DMS 273 treated with DMSO at 0.1 percent for 48 hours (cell line): ENCODE measurements at places on chromosomes 6 and 20.

DNA sequence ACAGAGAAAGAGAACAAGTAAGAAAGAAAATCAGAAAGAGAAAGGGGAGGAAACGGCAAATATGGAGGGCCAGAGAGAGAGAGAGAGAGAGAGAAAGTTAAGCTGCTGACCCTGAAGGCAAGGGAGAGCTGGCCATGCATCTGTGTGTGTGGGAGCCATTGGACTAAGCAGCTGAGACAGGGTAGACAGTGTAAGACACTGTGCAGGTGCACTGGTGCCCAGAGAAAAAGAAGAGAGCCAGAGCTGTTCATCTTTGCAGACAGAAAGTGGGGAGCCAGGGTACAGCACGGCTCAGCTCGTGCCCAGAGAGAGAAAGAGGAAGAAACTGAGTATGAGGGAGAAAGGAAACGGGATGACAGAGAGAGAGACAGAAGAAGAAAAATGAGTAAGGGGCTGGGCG lies 24.2 kb upstream of the ZNF318 start:
- DNase-seq = no peak

DNA sequence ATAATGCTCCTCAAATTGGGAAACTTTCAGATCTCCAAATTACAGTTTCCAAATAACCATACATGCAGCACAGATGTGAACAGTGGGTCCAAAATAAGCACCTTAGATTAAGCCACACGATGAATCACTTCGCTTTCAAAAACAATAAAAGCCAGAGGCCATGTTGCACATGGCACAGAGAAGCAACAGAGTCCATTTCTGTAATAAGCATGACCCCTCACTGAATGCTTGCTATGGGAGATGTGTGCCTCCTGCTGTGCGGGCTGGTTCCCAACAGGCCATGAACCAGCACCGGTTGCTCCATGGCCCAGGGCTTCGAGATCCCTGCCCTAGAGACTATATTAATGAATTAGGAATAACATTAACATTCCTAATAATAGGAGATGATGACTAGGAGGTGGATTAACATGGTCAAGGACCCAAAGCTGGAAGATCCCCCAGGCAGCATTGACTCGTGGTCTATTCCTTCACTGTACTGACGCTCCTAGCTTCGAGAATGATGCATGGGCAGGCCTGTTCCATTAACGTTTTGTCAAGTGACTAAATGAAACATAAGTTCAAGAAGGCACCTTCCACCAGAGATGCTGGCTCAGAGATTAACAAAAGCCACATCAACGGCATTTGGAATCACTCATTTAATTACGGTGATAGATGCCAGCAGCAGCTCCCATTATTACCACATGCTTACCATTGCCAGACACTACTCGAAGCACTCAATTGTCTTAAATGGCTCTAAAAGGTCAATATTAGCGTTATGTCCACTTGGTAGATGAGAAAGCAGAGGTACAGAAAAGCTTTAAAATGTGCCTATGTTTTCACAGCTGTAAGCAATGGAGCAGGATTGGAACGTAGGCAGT lies 470.6 kb upstream of the AGPAT4 start:
- DNase-seq = no peak

DNA sequence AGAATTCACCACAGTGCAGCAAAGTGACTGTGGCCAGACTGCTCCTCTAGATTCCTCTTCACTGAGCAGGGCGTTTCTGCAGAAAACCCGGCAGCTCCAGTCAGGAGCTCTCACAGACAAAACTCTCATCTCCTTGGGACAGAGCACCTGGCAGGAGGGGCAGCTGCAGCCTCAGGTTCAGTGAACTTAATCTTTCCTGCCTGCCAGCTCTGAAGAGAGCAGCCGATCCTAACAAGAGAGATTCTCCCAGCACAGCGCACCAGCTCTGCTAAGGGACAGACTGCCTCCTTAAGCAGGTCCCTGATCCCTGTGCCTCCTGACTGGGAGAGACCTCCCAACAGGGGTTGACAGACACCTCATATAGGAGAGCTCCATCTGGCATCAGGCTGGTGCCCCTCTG lies 1065.5 kb downstream of the GRIK2 start:
- no peak for DNase-seq

- DNase-seq = no peak
Measured at GRCh38 chr6:157559201-157559756, 178.3 kb downstream of the ZDHHC14 start.

- no peak for DNase-seq
Measured at GRCh38 chr6:146429831-146430230, 113.8 kb upstream of the RAB32 start.

DNA sequence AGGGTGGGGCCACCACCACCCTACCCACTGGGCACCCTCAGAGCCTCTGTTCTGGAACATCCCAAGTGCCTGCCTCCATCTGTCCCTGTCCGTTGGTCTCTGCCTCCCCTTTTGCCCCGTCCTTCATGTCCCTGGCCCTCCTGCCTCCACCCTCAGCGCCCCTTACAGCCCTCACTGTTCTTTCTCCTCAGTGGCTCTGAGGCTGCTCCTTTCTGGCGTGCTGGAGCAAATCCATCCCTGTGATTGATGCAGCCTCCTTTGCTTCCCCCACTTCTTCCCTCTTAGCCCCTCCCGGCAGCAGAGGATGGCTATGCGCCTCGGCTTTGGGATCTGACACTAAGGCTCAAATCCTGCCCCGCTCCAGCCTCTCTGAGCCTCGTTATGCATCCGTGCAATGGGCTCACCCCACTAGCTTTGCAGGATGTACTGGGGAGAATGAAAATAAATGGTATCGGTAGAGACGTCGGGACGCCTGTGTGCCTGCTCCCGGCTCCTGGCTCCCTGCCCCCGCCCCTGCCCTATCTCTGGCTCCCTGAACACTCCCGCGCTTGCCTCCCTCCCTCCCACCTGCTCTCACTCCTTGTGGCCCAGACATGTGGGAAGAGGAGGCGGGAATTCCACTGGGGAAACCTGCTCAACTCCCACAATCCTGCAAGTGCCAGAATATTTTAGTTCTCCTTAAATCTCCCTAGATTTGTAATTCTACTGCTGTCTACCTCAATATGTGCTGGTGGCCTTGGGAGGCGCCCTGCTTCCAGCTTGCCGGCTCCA lies 13.1 kb downstream of the VSTM2L start:
- peak; percentile 34 for DNase-seq

GRCh38 chr6:148955441-148955840 lies 208.6 kb downstream of the UST start:
- no peak for DNase-seq

GRCh38 chr6:169366258-169366901 lies 112.7 kb upstream of the THBS2 start:
- no peak for DNase-seq

GRCh38 chr20:24131684-24132083 lies 143.1 kb upstream of the GGTLC1 start:
- no peak for DNase-seq

DNA sequence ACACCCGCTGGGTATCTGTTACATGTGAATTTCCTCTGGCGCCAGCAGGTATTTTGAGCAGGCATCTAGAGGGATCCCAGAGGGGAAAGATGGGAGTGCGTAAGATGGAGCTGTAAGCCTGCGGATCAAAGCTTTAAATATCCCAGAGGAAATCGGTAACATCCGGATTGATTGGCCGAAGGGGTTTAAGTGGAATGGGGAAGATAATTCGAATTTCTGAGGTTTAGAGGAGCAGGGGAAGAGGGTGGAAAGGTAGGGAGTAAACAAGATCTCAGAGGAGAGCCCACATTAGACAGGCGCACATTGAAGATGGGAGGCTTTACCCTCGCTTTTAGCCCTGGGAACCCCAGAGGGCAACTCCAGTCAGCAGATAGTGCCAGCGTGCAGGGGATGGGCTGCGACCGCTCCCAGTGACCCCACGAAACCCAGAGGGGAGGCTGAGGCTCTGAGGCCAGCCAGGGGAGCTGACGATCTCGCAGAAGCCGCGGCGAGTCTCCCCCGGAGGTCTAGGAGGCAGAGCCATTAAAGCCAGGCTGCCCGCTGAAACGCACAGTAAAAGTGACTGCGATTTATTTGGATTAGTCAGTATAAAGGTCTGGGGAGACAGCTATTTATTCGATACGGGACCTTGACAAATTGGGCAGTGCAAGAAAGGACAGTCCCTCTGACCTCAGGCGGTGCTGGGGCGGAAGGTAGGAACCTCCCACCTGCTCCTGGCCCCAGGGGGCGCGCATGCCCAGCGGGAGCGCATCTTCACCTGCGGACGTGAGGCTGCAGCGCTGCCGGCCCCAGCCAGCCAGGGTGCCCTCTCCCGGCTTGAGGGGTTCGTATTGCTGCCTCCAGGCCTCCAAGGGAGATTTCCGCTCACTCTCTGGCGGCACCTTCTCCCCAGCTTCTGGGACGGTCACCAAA lies 34.3 kb upstream of the TCF21 start:
- DNase-seq = no peak

GRCh38 chr20:60372275-60372674 lies 414.1 kb downstream of the CDH26 start:
- no peak for DNase-seq

GRCh38 chr6:6678185-6678671 lies 89.7 kb downstream of the LY86 start:
- no peak for DNase-seq

GRCh38 chr6:107819217-107819616 lies 4.9 kb downstream of the SCML4 start:
- DNase-seq = no peak

- no peak for DNase-seq
Measured at GRCh38 chr6:141203902-141204575, 928.7 kb upstream of the GJE1 start.

- no peak for DNase-seq
Measured at GRCh38 chr6:30113003-30113759, at the start of gene TRIM31. Gene TRIM31, minus strand, starts transcription at chr6:30113090. Its CDS starts 285 bp downstream, at chr6:30112805.

- no peak for DNase-seq
Measured at GRCh38 chr20:24350923-24351368, 118.5 kb upstream of the SYNDIG1 start.

- no peak for DNase-seq
Measured at GRCh38 chr20:62874964-62875344, 13.3 kb upstream of the TCFL5 start.

DNA sequence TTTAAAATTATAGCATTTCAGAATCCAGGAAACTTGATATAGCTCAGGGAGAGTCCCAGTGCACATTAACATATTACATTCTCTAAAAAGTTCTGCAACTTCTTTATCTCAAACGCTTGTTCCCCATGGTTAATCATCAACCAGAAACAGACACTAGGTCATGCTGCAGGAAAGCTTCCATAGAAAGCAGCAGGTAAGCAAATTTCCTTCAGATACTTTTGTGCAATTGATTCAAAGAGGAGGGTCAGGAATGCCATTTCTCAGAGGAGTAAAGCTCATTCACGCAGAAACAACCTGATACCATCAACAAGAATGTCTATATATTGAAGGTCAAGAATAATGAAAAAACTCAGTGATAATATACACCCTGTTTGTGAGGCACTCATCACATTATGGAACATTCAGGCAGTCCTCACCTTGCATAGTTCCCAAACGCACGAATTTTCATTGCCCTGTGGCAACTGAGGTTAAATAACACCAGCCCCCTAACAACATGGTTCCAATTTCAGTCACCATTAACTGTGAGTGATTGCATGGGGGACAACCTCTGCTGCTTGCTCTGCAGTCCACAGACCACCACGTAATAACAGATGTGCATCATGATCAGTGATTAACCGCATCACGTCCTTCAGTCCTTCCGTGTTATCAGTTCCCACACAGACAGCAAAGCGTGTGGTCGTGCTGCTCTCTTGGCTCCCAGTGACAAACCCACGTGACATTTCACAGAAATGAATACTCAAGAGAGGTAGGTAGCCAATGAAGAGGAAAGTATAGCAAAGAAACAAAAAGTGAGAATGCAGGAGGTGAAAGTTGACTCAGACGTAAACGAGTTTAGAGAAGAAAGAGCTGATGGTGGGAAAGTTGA lies 95.7 kb downstream of the LY86 start:
- no peak for DNase-seq

- DNase-seq = no peak
Measured at GRCh38 chr6:106658469-106658868, 29.1 kb downstream of the QRSL1 start.

GRCh38 chr20:33339515-33340058 lies 56.6 kb downstream of the BPIFB1 start:
- no peak for DNase-seq

GRCh38 chr20:53413186-53413631 lies 180.4 kb downstream of the ZNF217 start:
- no peak for DNase-seq

- no peak for DNase-seq
Measured at GRCh38 chr20:50196248-50196647, 5.6 kb downstream of the CEBPB start.

DNA sequence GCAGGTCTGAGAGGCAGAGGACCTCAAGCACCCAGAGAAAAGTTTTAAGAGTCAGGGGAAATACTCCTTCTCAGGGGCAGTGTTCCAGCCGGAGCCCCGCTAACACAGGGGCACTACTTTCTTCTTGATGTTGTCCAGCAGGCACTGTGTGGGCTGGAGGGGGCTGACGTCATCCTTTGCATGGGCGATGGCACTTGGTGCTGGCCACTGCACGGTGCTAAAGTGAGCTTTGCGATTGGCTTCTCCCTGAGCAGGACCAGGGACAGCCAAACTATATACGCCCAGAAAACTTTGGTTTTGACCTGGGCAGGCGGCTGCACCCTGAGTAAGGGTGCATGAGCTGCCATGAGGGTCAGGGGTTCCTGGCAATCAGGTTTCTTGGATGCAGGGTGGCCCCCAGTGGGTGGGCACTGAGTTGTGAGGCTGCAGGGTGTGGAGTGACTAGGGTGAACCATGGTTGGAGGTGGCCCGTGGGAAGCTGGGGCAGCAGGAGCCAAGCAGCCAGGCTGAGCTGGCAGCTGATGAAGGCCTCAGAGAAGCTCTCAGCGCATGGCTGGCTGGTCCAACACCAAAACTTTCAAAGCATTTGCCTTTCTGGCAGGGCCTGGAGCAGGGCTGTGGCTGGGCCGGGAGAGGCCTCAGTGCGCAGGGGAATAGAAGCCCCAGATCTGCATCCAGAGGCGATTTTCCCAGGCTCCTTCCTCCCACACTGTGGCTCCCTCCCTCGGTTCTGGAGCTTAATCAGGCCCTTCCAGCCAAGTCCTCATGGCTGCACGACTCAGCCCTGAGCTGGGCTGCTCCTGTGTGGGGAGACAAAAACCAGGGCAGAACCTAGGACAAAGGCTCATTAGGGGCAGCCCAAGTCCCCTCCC lies 18.3 kb downstream of the MRPS18A start:
- DNase-seq = no peak

- DNase-seq = no peak
Measured at GRCh38 chr6:82330171-82330804, 33.3 kb upstream of the TPBG start.

GRCh38 chr6:2104524-2104880 lies 140.9 kb downstream of the GMDS start:
- DNase-seq = no peak
